ENCODE measurements at places on chromosomes 1 and 21.

- no peak for DNase-seq
Observed at GRCh38 chr1:209901211-209901610, 36.8 kb upstream of the SYT14 start.

DNA sequence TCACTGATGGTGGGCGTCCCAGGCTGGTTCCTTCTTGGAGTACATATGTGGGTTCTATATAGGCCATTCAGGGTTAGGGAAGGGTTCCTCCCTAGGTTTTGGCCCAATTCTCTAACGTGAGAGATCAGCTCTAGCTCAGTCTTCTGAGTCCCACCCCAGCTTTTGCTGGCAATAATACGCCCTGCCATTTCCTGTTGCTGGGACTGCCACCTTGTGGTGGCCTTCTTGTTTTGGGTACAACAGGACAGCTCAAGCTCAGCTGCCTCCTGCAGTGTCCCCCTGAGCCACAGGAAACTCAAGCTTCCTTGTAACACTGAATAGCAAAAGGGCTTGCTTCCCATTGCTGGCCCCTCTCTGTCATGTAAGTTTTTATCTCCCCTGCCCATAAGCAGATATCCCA lies 77.8 kb downstream of the BACH1 start:
- DNase-seq: peak; percentile 10

GRCh38 chr1:215835951-215836350 lies 268.8 kb downstream of the KCTD3 start:
- DNase-seq: no peak

DNA sequence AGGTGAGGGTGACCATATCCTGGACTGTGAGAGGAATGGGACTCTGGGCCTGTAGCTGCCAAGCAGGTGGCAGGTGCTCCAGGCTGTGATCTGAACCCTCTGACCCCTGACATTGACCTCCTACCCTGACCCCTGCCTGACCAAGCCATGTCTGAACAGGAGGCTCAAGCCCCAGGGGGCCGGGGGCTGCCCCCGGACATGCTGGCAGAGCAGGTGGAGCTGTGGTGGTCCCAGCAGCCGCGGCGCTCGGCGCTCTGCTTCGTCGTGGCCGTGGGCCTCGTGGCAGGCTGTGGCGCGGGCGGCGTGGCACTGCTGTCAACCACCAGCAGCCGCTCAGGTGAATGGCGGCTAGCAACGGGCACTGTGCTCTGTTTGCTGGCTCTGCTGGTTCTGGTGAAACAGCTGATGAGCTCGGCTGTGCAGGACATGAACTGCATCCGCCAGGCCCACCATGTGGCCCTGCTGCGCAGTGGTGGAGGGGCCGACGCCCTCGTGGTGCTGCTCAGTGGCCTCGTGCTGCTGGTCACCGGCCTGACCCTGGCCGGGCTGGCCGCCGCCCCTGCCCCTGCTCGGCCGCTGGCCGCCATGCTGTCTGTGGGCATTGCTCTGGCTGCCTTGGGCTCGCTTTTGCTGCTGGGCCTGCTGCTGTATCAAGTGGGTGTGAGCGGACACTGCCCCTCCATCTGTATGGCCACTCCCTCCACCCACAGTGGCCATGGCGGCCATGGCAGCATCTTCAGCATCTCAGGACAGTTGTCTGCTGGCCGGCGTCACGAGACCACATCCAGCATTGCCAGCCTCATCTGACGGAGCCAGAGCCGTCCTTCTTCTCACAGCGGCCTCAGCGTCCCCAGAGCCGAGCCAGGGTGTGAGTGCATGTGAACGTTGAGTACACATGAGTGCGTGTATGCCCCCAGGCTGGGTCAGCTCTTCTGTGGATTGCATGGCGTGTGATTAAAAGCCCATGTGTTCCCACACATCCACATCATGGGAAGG lies 3.1 kb downstream of the TMEM125 start:
- no peak for DNase-seq

DNA sequence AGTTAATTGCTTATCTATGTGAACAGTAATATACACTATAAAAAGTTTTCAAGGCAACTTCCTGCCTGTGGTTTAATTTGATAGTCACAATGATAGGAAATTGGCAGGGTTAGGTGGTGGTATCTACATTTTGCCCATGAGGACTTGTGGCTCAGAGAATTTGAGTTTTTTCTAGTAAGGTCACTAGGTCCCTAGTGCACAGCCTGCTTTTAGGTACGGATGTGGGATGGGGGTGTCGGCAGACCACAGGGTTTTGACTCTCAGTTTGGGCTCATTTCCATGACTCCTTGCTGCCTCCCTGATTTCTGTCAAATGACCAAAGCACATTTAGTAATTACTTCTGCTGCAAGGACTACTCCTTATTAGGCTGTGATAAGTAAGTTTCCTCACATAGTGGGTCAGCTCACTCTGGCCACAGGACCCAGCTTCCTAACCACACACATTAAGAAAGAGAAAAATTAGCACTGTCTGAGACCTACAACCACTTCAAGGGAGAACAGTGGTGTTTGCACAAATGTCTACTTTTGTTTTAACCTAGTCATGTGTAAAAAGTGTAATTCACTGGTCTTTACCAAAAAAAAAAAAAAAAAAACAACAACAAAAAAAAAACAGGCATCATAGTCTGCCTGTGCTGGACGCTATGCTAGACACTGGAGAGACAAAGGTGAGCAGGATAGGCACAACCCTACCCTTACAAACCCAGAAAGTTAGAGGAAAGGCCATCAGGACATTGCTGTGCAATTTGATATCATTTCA lies 43.7 kb downstream of the MRPL39 start:
- no peak for DNase-seq
